ENCODE measurements at places on chromosomes 2 and 18.

DNA sequence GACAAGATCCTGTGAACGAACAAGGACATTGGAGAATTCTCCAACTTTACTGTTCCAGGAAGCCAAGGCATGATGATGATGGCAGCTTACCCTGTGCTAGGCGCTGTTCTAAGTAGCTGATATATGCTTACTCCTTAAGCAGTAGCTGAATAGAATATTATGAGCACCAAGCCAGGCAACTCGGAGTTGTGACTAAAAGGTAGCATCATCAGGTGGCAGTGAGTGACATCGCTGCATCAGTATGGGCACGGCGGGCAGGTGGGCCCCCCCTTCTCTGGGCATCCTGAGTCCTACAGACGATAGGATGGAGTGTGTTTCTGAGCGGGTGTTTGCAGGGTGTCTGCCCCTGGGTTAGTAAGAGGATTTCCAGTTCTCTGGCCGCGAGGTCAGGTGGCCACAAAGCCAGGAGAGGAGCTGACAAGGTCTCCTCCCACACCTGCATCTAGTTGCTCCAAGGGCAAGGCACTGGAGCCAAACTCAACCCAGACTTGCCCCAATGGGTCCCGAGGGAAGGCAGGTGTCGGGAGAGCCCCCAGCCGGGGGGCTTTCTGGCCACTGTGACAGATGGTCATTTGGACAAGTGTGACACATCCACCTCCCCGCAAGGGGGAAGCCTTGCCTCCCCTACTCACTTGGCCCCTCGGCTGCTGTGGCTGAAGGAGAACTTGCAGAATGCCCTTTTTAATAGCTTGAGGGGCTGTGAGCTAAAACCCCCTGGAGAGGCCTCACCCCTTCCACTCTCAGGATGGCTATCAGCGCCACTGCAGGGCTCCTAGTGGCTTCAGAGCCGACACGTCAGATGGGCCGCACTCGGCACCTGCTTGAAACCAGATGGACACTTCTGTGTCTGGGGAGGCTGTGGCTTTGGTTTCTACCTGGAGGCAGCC is 55.5 kb downstream of the CRACDL start:
- no peak for DNase-seq

DNA sequence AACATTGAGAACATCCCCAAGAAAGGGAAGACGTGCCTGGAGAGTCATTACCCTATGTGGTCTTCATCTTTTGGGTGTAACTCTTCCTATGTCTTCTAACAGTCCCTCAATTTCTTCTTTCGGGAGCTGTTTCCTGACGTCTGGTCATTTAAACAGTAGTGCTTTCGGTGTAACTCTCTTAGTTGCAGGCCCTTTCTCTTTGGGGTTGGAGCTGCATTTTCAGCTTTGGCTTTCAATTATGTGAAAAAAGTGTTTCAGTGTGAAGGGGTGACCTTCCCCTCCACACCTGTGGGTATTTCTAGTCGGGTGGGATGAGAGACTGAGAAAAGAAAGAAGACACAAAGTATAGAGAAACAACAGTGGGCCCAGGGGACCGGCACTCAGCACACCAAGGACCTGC is 105.9 kb downstream of the CERS6 start:
- DNase-seq = no peak

GRCh38 chr2:172811027-172811426 is 75.4 kb downstream of the RAPGEF4 start:
- DNase-seq = peak; percentile 7

GRCh38 chr18:6055711-6056110 is 160.4 kb upstream of the TMEM200C start:
- DNase-seq = no peak

- no peak for DNase-seq
Measured at GRCh38 chr18:52920665-52921064, 580.7 kb downstream of the DCC start.

GRCh38 chr2:85736456-85737355 is 17.1 kb upstream of the ATOH8 start:
- no peak for DNase-seq

DNA sequence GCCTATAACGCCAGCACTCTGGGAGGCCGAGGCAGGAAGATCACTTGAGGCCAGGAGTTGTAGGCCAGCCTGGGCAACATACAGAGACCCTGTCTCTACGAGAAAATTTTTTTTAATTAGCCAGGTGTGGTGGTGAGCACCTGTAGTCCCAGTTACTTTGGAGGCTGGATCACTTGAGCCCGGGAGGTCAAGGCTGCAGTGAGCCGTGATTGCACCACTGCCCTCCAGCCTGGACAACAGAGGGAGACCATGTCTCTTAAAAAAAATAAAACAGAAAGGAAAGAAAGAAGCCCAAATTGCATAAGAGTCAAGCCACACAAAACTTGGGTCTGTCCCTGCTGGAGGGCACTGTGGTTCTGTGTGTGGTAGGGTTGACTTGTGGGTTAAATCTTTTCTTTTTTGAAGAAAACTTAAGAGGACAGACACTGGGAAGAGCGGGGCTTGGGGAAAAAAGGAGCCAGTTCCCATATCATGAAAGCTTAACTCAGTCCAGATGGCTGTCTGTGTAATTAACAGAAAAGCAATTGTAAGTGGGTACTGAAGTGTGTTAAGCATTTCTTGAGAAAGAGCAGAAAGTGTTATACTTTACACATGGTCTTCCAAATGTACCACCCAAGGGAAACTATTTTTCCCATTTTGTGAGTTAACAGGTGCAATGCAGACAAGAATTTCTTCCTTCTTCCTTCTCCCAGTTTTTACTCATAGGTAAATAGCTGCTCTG is 115.1 kb downstream of the ALPK2 start:
- DNase-seq = no peak

DNA sequence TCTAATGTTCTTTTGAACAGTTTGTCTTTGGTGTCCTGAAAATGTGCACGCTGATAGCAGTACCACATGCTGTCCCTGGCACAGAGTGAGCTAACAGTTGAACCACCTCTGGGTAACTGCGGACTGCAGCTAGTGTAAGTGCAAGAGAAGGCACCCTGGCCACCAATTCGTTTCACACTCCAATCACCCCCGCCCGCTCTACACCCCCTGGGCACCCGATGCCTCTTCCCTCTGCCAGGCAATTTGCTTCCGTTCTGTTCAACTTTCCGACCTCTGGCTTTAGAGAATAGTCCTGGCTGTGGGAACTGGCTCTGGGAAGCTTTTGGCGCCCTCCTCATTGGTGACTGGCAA is 1.4 kb downstream of the DOCK10 start:
- DNase-seq = peak; percentile 69

GRCh38 chr2:138671566-138671965 is 108.6 kb downstream of the NXPH2 start:
- DNase-seq = no peak

DNA sequence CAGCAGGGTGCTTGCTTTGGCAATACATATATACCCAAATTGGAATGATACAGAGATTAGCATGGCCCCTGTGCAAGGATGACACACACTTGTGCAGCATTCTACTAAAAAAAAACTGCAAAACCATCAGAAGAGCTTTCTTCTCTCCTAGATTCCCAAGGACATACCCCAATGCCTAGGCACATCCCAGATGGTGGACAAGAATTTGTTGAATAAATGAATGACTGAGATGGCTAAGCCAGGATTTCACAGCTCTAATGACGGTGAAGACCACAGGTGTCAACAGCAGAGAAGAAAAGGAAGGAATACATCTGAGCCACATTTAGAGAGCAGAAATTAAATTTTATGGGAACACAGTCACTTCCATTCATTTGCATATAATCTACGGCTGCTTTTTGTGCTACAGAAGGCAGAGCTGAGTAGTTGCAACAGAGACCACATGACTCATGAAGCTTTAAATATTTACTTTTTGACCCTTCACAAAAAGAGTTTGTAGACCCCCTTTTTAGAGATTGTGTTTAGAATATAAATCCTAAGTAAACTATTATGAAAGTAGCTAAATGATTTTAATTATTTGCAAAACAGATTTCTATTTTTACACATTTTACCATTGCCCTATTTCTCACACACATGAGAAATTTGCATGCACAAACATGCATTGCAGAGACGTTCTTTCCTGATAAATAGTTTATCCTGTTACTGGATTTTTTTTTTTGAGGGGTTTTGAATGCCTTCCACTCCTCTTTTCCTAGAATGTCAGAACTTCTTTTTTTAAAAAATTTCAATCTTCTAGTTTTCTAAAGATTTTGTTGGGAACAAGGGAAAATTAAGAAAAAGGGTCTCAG is 119.0 kb downstream of the PMAIP1 start:
- DNase-seq = no peak

DNA sequence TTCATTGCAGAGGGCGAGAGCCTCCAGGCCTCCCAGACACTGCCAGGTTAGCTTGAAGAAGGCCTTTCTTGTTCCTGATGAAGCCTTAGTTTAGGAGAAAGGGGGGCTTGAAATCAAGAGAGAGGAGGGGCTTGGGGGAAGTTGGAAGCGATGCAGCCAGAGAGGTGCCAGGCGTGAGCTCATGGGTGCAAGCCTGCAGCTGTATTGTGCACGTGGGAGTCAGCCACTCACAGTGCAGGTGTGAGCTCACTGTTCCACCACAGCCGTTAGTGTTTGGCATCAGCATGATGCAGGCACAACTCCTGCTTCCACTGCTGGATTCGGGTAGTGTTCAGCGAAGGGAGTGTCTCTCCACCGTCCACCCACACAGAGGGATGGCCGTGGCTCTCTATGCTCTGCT is 68.4 kb upstream of the ALPP start:
- no peak for DNase-seq

GRCh38 chr2:31901900-31902299 is 108.9 kb downstream of the MEMO1 start:
- no peak for DNase-seq

DNA sequence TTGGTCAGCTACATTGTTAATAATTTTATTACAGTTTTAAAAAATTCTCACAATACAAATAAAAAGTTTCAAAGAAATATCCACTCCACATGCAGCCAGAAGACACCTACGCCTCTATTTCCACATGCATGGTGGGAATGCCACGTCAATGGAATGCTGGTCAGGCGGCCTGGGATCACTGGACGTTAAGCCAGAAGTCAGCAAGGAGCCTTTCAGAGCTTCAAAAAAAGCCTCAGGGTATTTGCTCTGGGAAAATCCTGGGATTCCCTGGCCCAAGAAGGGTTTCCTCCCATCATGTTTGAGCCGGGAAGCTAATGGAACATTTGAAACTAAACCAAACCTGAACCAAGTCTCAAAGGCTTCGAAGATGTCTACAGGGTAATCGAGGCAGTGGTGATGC is 241.9 kb upstream of the PXDN start:
- DNase-seq = no peak
